Activated CD4-positive, alpha-beta memory T cell treated with anti-CD3 and anti-CD28 coated beads for 36 hours (primary cell): ENCODE measurements at places on chromosomes 3 and 15. TPM values are rescaled to one million over a fixed set of nuclear protein-coding genes. Genes with fewer than 3 reads are reported as not detected.

Gene CCR3
- total RNA-seq = not detected

DNA sequence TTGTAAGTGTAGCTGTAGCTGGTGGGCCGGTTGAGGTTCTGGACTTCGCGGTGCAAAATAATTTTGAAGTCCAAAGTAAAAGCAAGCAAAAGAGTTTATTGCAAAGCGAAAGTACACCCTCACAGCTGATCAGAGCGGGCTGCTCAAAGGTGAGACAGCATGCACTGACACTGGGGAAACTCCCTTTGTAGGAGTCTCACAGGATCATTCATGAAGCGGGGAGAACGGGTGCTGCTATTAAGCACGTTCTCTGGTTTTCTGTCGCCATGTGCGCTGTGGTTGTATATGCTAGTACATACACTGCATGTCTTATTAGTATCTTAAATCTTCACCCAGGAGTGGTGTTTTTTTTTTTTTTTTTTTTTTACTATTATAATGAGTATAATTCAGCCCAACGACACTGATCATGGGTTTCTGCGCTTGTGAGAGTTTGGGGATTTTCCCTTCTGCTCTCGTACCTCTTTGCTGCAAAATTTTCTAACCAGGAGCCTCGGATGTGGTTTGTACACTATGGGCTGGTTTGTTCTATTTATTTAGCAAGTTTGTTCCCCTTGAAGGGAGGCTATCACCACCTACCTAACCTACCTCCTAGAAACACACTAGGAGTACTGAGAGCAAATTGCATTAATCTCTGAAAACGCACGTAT lies 1.4 kb upstream of the AP4E1 start:
- peak; percentile 90 for DNase-seq
- peaks cover 23% of the 10 kb centered on the region for H3K4me1 ChIP-seq
- H3K4me3 ChIP-seq = peak overlapping the region; percentile 93
- peaks cover 5% of the 10 kb centered on the region for H3K36me3 ChIP-seq

GRCh38 chr15:72491768-72492167 lies 17.6 kb downstream of the ARIH1 start:
- no peak overlapping the region for H3K27ac ChIP-seq
- no peak overlapping the region for H3K4me3 ChIP-seq
- DNase-seq = no peak
- H3K27me3 ChIP-seq = no peaks in the 10 kb centered on the region
- peaks cover 60% of the 10 kb centered on the region for H3K4me1 ChIP-seq
- H3K36me3 ChIP-seq = peaks cover 2% of the 10 kb centered on the region

Gene CMTM7
- total RNA-seq = 47.1 TPM

DNA sequence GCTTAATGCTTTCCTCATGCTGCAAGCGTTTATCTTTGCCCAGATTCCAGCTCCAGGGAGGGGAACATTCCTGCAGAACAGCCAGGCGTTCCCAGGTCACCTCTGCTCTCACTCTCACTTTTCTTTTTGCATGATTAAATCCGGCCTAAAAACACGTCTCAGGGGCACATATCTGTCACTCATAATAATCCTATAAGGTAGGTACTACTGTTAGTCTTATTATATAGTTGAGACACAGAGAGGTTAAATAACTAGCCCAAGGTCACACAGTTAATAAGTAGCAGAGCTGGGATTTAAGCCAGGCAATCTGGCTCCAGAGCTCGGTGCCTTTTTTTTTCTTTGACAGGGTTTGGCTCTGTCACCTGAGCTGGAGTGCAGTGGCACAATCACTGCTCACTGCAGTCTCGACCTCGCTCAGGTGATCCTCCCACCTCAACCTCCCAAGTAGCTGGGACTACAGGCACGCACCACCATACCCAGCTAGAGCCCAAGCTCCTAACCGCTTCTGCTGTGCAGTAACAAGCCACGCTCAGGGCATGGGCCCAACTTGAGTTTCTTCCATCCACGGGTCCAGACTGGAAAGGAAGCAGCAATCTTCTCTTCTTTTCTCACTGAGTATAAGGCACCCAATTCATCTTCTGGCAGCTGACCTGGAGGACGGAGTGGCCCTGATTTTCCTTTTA lies 96.5 kb downstream of the LIPC start:
- H3K27me3 ChIP-seq = no peaks in the 10 kb centered on the region
- H3K4me1 ChIP-seq = no peaks in the 10 kb centered on the region
- DNase-seq = no peak
- no peaks in the 10 kb centered on the region for H3K36me3 ChIP-seq
- no peak overlapping the region for H3K4me3 ChIP-seq

- H3K4me1 ChIP-seq = peaks cover 77% of the 10 kb centered on the region
- H3K36me3 ChIP-seq = peaks cover 31% of the 10 kb centered on the region
- H3K27ac ChIP-seq = peak overlapping the region; percentile 91
- peak overlapping the region; percentile 4 for H3K4me3 ChIP-seq
- DNase-seq = no peak
Measured at GRCh38 chr3:18716821-18717220, 291.7 kb upstream of the SATB1 start.

- no peaks in the 10 kb centered on the region for H3K27me3 ChIP-seq
- H3K27ac ChIP-seq = no peak overlapping the region
- H3K4me1 ChIP-seq = peaks cover 8% of the 10 kb centered on the region
Measured at GRCh38 chr3:69118555-69118954, 3.8 kb downstream of the LMOD3 start.

GRCh38 chr15:60803059-60803458 lies 324.1 kb upstream of the ICE2 start:
- no peak for DNase-seq
- no peak overlapping the region for H3K27ac ChIP-seq
- H3K4me1 ChIP-seq = peaks cover 85% of the 10 kb centered on the region
- H3K27me3 ChIP-seq = no peaks in the 10 kb centered on the region

- no peak overlapping the region for H3K27ac ChIP-seq
- no peaks in the 10 kb centered on the region for H3K4me1 ChIP-seq
- H3K36me3 ChIP-seq = no peaks in the 10 kb centered on the region
Measured at GRCh38 chr3:116056280-116056679, 389.0 kb downstream of the LSAMP start.

Gene SCN11A
- total RNA-seq = 0.02 TPM

GRCh38 chr3:20042331-20042730 lies 2.1 kb downstream of the KAT2B start:
- no peaks in the 10 kb centered on the region for H3K27me3 ChIP-seq
- H3K4me1 ChIP-seq = peaks cover 67% of the 10 kb centered on the region

DNA sequence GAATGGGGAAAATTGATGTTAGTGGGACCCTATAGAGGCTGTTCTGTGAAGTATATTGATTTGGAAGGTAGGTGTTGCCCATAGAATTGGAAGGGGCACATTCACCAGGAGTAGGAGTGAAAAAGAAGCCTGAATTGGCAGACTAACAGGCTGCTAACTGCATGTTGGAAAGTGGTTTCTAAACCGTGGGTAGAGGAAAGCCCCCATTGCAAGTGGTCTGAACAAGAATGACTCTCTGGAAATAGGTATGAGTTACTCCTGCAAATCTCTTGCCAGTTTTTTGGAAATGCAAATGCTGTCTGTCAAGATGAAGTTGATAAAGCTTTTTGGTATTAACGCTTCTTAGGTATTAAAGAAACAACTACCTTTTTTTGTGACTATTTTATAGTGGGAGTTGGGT lies 3.5 kb downstream of the UBE2E1 start:
- peaks cover 56% of the 10 kb centered on the region for H3K4me1 ChIP-seq
- peaks cover 2% of the 10 kb centered on the region for H3K27me3 ChIP-seq
- H3K27ac ChIP-seq = peak overlapping the region; percentile 89
- DNase-seq = peak; percentile 26

DNA sequence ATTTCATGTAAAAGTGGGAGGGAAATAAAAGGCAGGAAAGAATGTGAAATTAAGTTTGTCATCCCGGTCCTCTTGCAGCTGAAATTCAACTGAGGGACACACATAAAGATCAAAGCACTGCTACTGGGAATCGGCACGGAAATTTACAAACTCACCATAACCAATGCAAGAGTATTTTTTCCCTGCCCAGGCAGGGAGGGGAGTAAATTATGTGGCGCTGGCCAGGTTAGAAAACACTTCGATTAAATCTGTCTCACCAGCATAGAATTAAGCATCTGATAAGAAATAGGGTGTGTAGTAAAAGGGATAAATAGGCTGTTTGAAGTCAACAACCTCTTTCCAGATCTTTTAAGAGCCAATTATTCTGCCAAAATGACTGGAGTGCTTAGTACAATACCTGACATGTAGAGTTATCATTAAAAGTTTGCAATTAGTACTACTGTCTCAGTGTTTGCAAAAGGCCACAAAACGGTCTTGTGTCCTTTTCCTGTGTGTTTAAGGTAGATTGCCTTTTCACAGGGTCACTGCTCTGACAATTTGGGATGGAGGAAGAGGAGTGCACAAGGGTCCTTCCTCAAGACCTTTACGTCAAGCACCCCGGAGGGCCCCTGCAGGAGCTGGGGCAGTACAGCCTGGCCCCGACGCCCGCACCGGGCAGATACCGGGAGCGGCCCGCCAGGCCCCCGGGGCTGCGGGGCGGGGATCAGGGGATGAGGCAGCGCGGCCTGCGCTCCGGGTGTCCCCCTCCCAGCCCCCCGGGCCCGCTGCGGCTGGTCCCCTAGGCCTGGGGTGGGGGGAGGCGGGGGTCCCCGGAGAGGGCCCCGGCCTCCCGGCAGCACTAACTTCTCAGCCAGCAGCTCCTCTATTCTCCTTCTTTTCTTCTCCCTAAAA lies 651 bp downstream of the UBA3 start:
- peak overlapping the region; percentile 75 for H3K27ac ChIP-seq
- H3K27me3 ChIP-seq = no peaks in the 10 kb centered on the region
- peak overlapping the region; percentile 78 for H3K4me3 ChIP-seq
- peaks cover 60% of the 10 kb centered on the region for H3K4me1 ChIP-seq
- peaks cover 8% of the 10 kb centered on the region for H3K36me3 ChIP-seq

DNA sequence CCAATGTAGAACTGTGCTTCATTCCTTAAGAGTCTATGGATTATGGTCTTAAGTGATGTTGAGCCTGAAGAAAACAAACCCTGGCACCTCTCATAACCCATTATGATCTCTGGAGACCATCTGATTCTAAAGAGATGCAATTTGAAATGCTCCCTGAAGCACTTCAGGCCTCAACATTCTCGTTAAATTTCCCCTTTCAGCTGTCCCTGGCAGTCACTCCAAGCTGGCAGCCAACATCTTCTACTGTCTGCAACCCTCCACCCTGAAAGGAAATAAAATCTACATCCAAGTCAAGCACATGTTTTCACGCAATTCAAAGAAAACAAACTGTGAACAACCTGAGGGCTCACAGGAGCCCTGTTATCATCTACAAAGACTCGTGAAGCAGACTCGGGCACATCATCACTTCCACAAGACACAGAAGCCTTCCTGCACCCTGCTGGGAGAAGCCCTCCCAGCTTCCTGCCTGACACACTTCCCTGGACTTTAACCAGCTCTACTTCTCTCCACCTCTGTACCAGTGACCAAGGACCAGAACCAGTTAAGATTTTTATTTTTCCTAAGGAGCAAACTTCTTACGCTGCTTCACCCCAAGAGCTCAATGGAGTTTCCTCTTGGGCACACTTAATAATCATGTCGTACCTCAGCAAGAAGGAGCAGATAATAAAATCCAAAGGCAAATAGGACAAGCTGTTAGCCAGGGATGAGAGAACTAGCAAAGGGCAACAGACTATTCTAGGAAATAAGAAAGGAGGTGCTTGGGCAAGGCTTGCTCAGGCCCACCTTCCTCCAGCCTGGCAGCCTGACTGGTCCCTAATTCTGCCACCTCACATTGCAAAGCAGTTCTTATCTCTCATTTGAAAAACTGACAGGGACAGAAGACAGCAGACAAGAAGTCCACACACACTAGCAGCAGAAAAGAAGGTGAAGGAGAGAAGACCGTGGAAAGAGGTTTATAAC lies 67.1 kb downstream of the MAGI1 start:
- H3K4me1 ChIP-seq = no peaks in the 10 kb centered on the region
- no peak overlapping the region for H3K27ac ChIP-seq
- H3K36me3 ChIP-seq = no peaks in the 10 kb centered on the region
- peaks cover 3% of the 10 kb centered on the region for H3K27me3 ChIP-seq

DNA sequence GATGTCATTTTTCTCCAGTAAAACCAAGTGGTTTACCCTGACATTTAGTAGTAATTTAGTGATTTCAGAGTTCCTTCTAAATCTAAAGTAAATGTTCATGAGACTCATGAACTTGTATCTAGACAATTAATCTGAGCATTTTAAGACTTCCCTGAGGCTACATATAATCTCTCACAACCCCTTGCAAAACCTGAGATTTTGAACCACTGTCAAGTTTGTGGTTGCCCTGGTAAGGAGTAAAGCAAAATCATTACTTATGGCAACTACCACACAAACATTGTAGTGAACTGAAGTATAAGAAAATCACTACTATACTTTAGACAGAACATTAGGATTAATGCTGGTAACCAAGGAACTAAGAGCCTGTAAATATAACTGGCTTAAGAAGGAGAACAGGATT lies 370.2 kb downstream of the TIGIT start:
- H3K4me3 ChIP-seq = no peak overlapping the region
- H3K4me1 ChIP-seq = no peaks in the 10 kb centered on the region
- no peak for DNase-seq
- H3K27me3 ChIP-seq = no peaks in the 10 kb centered on the region

Gene HESX1
- 1.3 TPM for total RNA-seq

GRCh38 chr3:193049935-193050334 lies 132.3 kb upstream of the MB21D2 start:
- no peaks in the 10 kb centered on the region for H3K4me1 ChIP-seq
- no peak overlapping the region for H3K27ac ChIP-seq
- peaks cover 1% of the 10 kb centered on the region for H3K27me3 ChIP-seq

DNA sequence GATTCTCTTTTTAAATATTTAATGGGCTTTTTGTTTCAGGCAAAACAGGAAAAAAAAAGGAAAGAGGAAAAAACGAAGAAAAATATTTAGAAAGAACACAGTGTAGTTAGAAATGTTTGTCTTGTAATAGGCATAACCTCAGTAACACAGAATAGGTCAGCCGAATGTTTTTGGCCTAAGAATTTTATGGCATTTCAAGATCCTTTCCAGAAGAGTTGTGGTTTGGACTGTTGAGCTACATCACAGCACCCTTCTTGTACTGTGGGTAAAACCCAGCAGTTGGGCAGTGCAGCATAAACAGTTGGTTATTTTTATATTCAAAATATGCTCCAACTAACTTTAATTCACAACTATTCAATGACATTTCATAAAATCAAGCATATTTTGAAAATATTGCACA lies 474.4 kb upstream of the AGTR1 start:
- no peak for DNase-seq
- no peaks in the 10 kb centered on the region for H3K27me3 ChIP-seq
- no peaks in the 10 kb centered on the region for H3K4me1 ChIP-seq
- no peak overlapping the region for H3K4me3 ChIP-seq

DNA sequence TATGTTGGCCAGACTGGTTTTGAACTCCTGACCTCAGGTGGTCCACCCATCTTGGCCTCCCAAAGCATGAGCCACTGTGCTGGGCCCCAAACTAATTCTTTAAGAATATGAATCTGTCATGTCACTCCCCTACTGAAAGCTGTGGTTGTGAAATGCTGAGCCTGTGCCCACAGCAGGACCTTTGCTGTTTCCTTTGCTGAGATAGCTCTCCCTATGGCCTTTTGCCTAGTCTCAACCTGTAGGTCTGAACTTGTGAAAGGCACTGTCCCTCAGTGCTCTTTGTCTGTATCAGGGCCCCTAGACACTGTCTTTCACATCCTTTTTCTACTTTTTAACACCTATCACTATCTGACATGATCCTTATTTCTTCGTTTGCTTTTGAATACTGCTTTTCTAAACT lies 62.7 kb upstream of the CCR4 start:
- H3K4me1 ChIP-seq = no peaks in the 10 kb centered on the region
- peaks cover 13% of the 10 kb centered on the region for H3K27me3 ChIP-seq
- H3K36me3 ChIP-seq = no peaks in the 10 kb centered on the region
- no peak overlapping the region for H3K4me3 ChIP-seq
- no peak overlapping the region for H3K27ac ChIP-seq

Gene MRAS
- 0.10 TPM for total RNA-seq
